Mesendoderm (in vitro differentiated cells): ENCODE measurements at places on chromosomes 5 and 9.

DNA sequence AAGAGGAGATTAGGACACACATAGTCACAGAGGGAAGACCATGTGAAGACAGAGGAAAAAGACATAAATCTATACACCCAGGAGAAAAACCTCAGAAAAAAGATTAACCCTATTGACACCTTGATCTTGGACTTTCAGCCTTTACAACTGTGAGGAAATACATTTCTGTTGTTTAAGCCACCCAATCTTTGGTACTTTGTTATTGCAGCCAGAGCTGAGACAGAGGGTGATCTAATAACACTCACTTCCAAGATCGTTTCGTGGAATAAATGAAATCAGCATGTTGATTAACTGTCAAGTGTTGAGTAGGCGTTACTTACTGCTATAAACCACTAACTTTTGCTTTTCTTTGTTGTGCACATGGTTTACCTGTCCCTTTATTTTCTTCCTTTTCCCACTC, 361.2 kb upstream of the RIOK2 start:
- H3K27ac ChIP-seq: no peak overlapping the region
- no peaks in the 10 kb centered on the region for H3K27me3 ChIP-seq
- H3K36me3 ChIP-seq: no peaks in the 10 kb centered on the region
- no peak for DNase-seq

- no peaks in the 10 kb centered on the region for H3K27me3 ChIP-seq
- H3K4me3 ChIP-seq: no peak overlapping the region
These were observed 33.6 kb upstream of the COL5A1 start for GRCh38 chr9:134607971-134608370.

DNA sequence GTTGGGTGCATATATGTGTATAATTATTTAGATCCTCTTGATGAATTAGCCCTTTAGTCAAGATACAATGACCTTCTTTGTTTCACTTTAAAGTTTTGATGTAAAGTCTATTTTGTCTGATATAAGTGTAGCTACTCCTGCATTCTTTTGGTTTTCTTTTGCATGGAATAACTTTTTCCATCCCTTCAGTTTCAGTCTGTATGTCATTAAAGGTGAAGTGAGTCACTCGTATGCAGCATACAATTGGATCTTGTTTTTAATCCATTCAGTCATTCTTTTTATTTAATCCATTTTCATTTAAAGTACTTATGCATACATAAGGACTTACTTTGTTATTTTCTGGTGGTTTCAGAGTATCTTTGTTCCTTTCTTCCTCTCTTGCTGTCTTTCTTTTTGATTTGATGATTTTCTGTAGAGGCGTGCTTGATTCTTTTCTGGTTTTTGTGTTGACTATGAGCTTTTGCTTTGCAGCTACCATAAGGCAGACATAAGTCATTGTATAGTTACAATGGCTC, 36.3 kb upstream of the FAM120A start:
- H3K36me3 ChIP-seq: no peaks in the 10 kb centered on the region
- no peaks in the 10 kb centered on the region for H3K4me1 ChIP-seq
- no peaks in the 10 kb centered on the region for H3K27me3 ChIP-seq

- no peaks in the 10 kb centered on the region for H3K36me3 ChIP-seq
- no peaks in the 10 kb centered on the region for H3K27me3 ChIP-seq
- peaks cover 7% of the 10 kb centered on the region for H3K4me1 ChIP-seq
- DNase-seq: no peak
These were observed 313.5 kb downstream of the AGTPBP1 start for GRCh38 chr9:85428230-85428629.

DNA sequence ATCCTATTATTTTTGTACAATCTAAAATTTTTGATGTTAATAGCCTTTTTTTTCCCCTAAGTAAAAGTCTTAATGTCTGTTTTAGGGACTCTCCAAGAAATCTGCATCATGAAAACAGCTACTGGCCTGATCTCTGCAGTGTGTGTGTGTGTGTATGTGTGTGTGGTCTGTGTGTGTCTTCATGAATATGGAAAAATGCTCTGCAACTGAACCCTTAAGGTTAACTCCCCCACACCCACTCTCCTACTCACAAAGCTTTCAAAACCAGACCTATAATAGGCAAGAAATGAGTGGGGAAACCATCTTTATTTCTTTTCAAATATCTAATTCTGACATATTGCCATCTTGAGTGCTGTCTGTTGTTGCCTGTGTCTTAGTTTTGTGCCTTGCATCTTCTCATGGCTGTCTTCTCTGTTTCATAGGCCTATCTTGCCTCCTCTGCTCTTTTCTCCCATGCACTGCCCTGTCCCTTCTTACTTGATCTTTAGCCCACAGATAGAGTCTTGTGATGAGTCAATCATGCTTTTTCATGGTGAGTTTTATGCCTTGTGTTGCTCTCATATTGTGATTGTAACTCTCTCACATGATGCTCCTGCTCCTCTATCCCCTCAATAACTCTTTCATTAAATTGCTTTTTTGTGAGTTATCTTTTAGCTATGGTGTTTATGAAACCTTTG, 68.3 kb downstream of the CHSY3 start:
- H3K27me3 ChIP-seq: no peaks in the 10 kb centered on the region
- no peak for DNase-seq
- H3K4me3 ChIP-seq: no peak overlapping the region
- H3K36me3 ChIP-seq: no peaks in the 10 kb centered on the region

- H3K27ac ChIP-seq: no peak overlapping the region
- no peak overlapping the region for H3K4me3 ChIP-seq
- DNase-seq: no peak
- H3K36me3 ChIP-seq: no peaks in the 10 kb centered on the region
- peaks cover 4% of the 10 kb centered on the region for H3K4me1 ChIP-seq
These were observed 266.6 kb upstream of the GAS1 start for GRCh38 chr9:87213948-87214347.

DNA sequence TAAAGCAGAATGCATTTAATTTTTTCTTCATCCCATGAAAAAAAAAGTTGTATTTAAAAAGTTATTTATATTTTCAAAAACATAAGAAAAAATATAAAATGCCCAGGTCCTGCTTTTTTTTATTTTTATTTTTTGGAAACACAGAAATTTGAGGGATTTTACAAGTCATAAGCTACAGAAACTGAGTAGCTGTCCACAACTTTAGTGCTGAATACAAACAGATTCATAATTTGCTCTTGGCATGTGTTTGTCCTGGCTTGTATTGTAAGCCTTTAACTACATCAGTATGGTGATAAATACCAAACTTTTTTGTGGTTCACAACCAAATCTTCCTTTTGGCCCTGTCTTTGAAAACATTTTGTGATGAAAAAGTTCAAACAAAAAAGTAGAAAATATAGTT, 7.5 kb upstream of the PLCXD3 start:
- no peak overlapping the region for H3K4me3 ChIP-seq
- no peak for DNase-seq
- no peaks in the 10 kb centered on the region for H3K27me3 ChIP-seq

DNA sequence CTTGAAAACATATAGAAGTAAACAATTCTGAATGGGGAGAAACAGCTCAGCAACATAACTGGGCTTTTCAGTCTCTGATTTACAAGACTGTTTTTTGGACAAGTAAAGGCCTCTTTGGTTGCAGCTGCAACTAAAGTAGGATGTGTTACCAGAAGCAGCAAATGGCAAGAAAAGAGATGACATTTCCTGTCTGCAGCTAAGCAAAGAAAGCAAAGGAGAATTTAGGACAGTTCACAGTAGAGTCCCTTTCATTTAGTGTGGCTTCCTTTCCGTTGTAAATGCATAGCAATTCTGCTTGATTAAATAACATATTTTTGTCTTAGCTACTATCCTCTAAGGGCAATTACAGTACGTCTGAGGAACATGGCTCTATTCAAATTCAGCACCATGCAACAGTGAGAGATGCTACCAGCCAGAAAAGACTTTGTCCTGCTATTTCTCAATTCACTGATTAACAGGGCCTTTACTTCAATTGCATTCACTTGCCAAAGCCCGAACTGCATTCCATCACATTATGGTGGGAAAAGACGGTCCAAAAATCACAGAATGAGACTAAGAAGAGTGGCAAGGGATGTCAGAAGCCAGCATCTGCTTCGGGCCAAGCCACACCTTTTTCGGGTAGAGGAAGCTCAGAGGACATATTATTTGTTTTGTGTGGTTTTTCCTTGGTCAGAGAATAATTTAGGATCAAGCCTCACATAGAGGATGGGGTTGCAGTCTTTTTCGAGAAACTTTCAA, 107.7 kb downstream of the SEMA6A start:
- no peaks in the 10 kb centered on the region for H3K4me1 ChIP-seq
- DNase-seq: no peak
- no peak overlapping the region for H3K4me3 ChIP-seq
- H3K36me3 ChIP-seq: peaks cover 7% of the 10 kb centered on the region
- no peaks in the 10 kb centered on the region for H3K27me3 ChIP-seq

DNA sequence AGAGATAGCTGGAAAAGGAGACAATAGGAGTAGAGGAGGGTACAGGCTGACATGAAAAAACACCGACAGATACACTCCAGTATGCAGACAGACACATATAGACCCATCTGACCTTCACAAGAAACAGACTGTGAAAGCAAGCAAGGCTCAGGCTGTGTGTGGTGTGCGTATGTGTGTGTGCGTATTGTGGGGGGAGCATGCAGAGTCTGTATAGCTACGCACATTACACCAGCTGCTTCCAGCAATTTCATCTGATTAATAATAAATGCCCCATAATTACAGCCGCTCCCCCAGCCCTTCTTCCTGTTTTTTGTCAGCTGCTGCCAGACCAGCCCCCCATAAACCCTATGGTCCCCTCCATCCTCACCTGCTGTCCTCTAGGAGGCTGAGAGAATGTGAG, 6.7 kb downstream of the CNTFR start:
- H3K4me1 ChIP-seq: peaks cover 31% of the 10 kb centered on the region
- no peak overlapping the region for H3K27ac ChIP-seq
- no peak overlapping the region for H3K4me3 ChIP-seq
- H3K36me3 ChIP-seq: no peaks in the 10 kb centered on the region
- no peak for DNase-seq

- no peak for DNase-seq
- H3K27me3 ChIP-seq: no peaks in the 10 kb centered on the region
- no peak overlapping the region for H3K4me3 ChIP-seq
- H3K36me3 ChIP-seq: no peaks in the 10 kb centered on the region
- H3K4me1 ChIP-seq: no peaks in the 10 kb centered on the region
- no peak overlapping the region for H3K27ac ChIP-seq
These were observed 300.2 kb upstream of the PANK3 start for GRCh38 chr5:168879331-168879730.

GRCh38 chr9:5632540-5632939, 3.6 kb downstream of the RIC1 start:
- no peak overlapping the region for H3K4me3 ChIP-seq
- peaks cover 2% of the 10 kb centered on the region for H3K4me1 ChIP-seq
- H3K36me3 ChIP-seq: no peaks in the 10 kb centered on the region
- H3K27me3 ChIP-seq: no peaks in the 10 kb centered on the region

GRCh38 chr9:126504977-126505455, 108.7 kb upstream of the LMX1B start:
- no peaks in the 10 kb centered on the region for H3K27me3 ChIP-seq
- no peak overlapping the region for H3K27ac ChIP-seq
- no peak overlapping the region for H3K4me3 ChIP-seq
- H3K36me3 ChIP-seq: no peaks in the 10 kb centered on the region
- DNase-seq: no peak

- H3K4me1 ChIP-seq: no peaks in the 10 kb centered on the region
- H3K27ac ChIP-seq: no peak overlapping the region
- H3K36me3 ChIP-seq: peaks cover 5% of the 10 kb centered on the region
- no peak for DNase-seq
- H3K27me3 ChIP-seq: no peaks in the 10 kb centered on the region
These were observed 16.2 kb downstream of the REXO4 start for GRCh38 chr9:133401588-133401987.

- H3K4me3 ChIP-seq: no peak overlapping the region
- no peak overlapping the region for H3K27ac ChIP-seq
- no peaks in the 10 kb centered on the region for H3K4me1 ChIP-seq
These were observed 347.8 kb downstream of the TRIM32 start for GRCh38 chr9:117034866-117035265.

GRCh38 chr9:132761602-132762001, 91.3 kb downstream of the GTF3C4 start:
- H3K4me3 ChIP-seq: no peak overlapping the region
- H3K27me3 ChIP-seq: no peaks in the 10 kb centered on the region
- no peak overlapping the region for H3K27ac ChIP-seq
- no peaks in the 10 kb centered on the region for H3K4me1 ChIP-seq

DNA sequence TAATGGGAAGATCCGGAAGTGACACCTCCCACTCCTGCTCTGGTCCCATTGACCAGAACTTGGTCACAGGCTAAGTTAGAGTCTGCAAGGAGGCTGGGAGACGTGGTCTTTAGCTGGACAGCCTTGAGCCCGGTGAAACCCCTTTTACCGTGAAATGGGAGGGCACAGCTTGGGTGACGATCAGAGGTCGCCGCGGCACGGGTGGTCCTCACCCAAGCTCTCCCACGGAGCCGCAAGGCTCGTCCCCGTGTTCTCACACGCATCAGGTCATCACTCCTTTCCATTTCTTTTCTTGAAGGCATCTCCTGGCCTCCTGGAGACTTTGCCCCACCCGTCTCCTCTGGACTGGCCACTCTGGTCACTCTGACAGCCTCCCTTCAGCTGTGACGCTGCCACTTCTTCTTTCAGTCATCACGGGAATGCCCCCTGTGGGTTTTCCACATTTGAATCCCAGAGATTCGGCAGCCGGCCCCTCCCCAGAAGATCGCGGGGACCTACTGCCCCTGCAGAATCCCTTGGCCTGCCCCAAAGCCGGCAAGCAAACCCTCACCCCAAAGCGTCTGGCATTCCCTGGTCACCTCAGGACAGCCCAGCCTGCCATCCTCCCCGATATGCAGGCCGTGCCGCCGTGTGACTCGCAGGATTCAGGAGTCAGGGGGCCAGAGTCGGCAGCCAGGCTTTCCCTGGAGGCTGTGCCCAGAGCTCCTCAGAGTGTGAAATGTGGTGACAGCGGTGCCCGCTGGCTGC, 18.9 kb upstream of the EGFL7 start:
- H3K4me3 ChIP-seq: no peak overlapping the region
- DNase-seq: no peak
- H3K27me3 ChIP-seq: no peaks in the 10 kb centered on the region
- H3K4me1 ChIP-seq: no peaks in the 10 kb centered on the region
- H3K27ac ChIP-seq: no peak overlapping the region

GRCh38 chr9:111970827-111971226, 74.2 kb downstream of the UGCG start:
- H3K27me3 ChIP-seq: no peaks in the 10 kb centered on the region
- H3K4me1 ChIP-seq: no peaks in the 10 kb centered on the region
- no peak overlapping the region for H3K4me3 ChIP-seq

- H3K36me3 ChIP-seq: no peaks in the 10 kb centered on the region
- H3K27ac ChIP-seq: no peak overlapping the region
- peaks cover 4% of the 10 kb centered on the region for H3K4me1 ChIP-seq
- H3K27me3 ChIP-seq: no peaks in the 10 kb centered on the region
- no peak for DNase-seq
These were observed 24.8 kb downstream of the CSF1R start for GRCh38 chr5:150061538-150061995.

DNA sequence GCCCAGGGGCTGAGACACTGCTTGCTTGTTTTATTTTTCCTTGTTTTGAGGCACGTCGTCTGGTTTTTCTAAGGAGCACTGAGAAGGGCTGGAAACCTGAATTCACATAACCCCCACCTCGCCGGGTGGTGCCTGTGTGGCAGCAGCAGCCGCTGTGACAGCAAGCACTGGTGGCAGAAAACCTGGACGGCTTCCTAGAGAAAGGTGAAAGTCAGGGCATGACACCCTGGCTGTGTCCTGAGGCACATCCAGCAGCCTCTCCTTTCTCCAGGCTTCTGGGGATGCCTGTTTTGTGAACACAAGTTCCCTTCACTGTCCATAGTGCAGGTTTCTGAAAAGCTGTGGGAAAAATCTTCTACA, 29.2 kb downstream of the MRPL36 start:
- H3K27me3 ChIP-seq: no peaks in the 10 kb centered on the region
- H3K4me1 ChIP-seq: no peaks in the 10 kb centered on the region
- no peaks in the 10 kb centered on the region for H3K36me3 ChIP-seq

- no peak overlapping the region for H3K27ac ChIP-seq
- H3K36me3 ChIP-seq: no peaks in the 10 kb centered on the region
- H3K4me3 ChIP-seq: no peak overlapping the region
These were observed 23.2 kb downstream of the CNTFR start for GRCh38 chr9:34566322-34566721.

- H3K27ac ChIP-seq: no peak overlapping the region
- no peaks in the 10 kb centered on the region for H3K4me1 ChIP-seq
These were observed 33.5 kb downstream of the FAF2 start for GRCh38 chr5:176481711-176482110.
